ENCODE measurements at places on chromosomes 5 and 9.

DNA sequence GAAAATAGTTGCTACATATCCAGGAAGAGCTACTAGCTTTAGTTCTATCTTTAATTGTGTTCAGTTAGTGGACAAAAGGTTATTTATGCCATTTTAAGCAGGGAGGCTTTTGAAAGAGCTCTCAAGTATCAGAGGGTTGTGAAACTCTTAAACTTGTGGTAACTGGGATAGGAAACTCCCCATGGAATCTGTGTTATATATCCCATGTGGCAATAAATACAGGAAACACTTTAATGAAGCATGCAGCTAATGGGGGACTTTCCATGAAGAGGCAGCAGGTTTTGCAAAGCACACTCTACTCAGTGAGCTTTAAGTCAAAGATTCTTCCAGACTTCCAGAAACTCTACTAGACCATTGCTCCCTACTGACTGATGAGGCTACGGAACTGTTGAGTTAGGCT, 805.0 kb upstream of the C9orf72 start:
- H3K27ac ChIP-seq = no peak overlapping the region
- DNase-seq = no peak
- no peaks in the 10 kb centered on the region for H3K4me1 ChIP-seq
- H3K4me3 ChIP-seq = no peak overlapping the region
- no peaks in the 10 kb centered on the region for H3K27me3 ChIP-seq
- H3K36me3 ChIP-seq = no peaks in the 10 kb centered on the region

- no peak overlapping the region for H3K4me3 ChIP-seq
Measured at GRCh38 chr9:97990259-97990658, 7.1 kb downstream of the ANP32B start.

DNA sequence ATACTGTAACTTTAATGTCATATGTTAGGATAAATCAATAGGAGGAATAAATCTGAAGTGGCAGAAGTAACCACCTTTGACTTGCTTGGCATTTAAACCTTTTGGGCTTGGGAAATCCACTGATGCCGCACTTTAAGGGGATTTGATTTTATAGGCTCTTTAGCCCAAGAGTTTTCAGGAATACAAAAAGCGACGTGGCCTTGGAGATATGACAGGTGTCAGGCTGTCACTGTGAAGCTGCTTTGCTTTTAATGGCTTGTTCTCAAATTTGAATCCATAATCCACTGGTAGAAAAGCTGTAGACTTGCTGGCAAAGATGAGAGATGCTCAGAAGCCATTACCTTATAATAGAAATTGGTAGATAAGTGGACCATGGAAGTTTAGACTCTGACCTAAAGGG, 71.6 kb downstream of the GABRG2 start:
- DNase-seq = no peak
- H3K27me3 ChIP-seq = no peaks in the 10 kb centered on the region
- H3K4me3 ChIP-seq = no peak overlapping the region

GRCh38 chr5:141234109-141234667, 11.0 kb upstream of the PCDHB15 start:
- DNase-seq = no peak
- H3K27me3 ChIP-seq = no peaks in the 10 kb centered on the region
- no peaks in the 10 kb centered on the region for H3K4me1 ChIP-seq
- H3K36me3 ChIP-seq = no peaks in the 10 kb centered on the region
- no peak overlapping the region for H3K27ac ChIP-seq

DNA sequence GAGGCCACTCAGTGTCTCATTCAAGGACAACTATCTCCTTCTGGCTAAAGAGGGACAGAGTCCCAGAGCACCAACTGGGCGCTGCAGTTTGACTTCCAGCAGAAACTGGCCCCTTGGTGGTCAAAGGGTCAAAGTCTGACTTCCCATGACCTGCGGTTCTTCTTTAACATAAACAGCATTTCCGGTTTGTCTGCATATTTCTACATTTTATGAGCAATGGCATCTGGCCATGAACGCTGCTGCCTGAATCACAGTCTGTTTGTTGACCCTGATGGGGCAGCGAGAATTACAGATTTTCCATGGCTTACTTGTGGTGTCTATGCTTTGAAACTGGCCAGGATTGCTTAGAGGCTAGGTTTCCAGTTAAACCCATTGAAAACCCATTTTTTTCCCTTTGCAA, 1.3 kb downstream of the TNFSF15 start:
- no peak overlapping the region for H3K27ac ChIP-seq
- H3K4me1 ChIP-seq = no peaks in the 10 kb centered on the region
- no peaks in the 10 kb centered on the region for H3K27me3 ChIP-seq
- H3K36me3 ChIP-seq = no peaks in the 10 kb centered on the region
- DNase-seq = no peak

DNA sequence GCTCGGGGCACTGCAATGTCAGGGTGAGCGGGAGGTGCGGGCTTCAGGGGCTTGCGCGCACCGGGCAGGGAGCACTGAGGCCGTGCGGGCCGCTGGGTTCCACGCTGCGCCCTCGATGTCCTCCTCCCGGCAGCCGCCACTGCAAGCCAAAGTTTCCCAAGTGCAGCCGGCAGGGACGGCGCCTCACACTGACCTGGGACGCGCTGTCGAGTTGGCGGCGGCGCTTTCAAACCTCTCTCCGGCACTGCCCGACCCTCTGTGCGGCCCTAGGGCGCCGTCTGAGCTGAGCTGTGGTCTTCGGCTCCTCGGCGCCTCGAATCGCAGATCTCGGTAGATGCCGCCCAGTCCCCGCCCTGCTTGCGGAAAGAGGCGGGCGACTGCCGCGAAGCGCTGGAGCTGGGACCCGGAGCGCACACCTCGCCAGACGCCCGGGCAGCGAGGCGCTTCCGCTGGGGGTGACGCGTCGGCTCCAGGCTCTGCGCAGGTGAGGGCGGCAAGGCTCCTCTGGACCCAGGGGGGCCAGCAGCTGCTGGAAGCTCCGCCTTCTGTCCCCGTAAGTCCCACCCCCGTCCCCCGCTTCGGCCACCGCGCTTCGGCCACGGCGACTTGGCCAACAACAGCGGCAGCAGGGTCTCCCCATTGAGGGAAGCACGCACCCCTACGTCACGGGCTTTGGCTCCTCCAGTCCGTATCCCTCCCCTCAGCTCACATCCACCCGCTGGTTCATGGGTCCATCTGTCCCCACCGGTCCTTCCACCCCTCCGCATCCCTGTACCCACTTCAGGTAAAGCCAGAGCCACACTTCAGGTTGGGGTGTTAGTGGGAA, at the start of gene ANKRD34B:
TSS of gene ANKRD34B (minus strand) at position 320 of the 826 bp plus-strand sequence. CDS start 10,261 bp downstream, outside the sequence.
- peaks cover 9% of the 10 kb centered on the region for H3K4me1 ChIP-seq
- no peak within 1 kb of the TSS for H3K27ac ChIP-seq
- no peaks in the 10 kb centered on the region for H3K36me3 ChIP-seq
- peak within 1 kb of the TSS; percentile 30 for H3K4me3 ChIP-seq
- no peak for DNase-seq
- H3K27me3 ChIP-seq = peaks cover 31% of the 10 kb centered on the region

DNA sequence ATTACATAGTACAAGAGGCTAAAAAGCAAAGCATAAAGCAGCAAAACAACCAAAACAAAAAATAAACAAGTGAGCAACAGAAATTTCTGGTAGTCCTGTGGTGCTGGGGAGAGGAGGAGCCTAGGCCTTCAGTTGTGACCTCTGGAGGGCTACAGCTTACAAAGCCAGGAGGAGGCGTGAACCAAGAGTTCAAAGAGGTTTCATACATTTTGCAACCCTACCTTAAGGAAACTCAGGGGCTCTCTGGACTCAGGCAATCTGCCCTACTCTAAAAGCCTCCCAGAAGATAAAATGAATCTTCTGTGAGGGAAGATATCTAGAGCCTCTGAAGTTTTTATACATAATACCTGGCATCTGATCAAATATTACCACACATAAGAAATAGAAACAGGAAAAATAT, 187.4 kb downstream of the AGTPBP1 start:
- H3K4me3 ChIP-seq = no peak overlapping the region
- no peaks in the 10 kb centered on the region for H3K4me1 ChIP-seq
- no peak for DNase-seq
- H3K36me3 ChIP-seq = no peaks in the 10 kb centered on the region
- no peak overlapping the region for H3K27ac ChIP-seq
- H3K27me3 ChIP-seq = no peaks in the 10 kb centered on the region

- peak; percentile 62 for DNase-seq
- H3K36me3 ChIP-seq = peaks cover 5% of the 10 kb centered on the region
- H3K27me3 ChIP-seq = no peaks in the 10 kb centered on the region
- H3K4me1 ChIP-seq = peaks cover 13% of the 10 kb centered on the region
- H3K4me3 ChIP-seq = no peak overlapping the region
Measured at GRCh38 chr9:134163371-134164196, 780 bp downstream of the RNU6ATAC start.

GRCh38 chr9:69027355-69028097, 8.0 kb upstream of the FXN start:
- H3K27ac ChIP-seq = no peak overlapping the region
- DNase-seq = no peak
- no peaks in the 10 kb centered on the region for H3K4me1 ChIP-seq
- H3K27me3 ChIP-seq = no peaks in the 10 kb centered on the region
- H3K4me3 ChIP-seq = no peak overlapping the region
- no peaks in the 10 kb centered on the region for H3K36me3 ChIP-seq

DNA sequence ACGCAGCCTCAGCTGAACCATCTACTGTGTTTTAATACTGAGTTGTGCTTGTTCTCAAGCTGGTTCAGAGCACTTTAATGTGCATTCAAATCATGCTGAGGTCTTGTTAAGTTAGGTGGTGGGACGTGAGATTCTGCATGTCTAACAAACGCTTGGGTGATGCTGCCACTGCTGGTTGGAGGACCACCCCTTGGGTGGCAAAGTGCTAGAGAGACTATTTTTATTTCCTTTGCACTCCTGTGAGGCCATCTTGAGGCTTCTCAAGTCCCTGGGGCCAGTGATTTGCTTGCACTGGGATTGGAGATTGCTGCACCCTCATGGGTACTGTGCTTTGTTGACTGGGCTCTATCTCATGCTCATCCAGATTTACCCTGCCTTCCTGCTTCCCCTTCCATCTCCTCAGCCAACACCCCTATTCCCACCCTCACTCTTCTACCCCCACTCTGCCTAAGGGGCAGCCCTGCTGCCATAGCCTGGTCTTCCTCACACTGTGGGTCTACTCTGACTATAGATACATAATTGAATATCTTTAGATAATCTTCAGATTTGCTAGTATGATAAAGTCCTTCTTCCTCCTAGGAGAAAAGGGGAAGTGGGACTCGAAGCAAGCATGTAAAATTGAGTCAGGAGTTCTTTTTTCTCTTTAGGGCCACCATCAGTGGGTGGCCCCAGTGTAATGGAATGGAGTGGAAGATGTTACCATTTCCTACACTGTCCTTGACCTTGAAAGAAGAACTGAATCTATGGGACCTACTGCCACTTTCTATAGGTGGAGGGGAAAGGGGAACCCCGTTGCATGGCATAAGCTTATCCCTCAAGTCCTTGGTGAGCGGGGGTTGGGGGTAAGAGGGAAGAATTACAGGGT, 45.1 kb upstream of the SUB1 start:
- DNase-seq = no peak
- no peaks in the 10 kb centered on the region for H3K36me3 ChIP-seq
- no peaks in the 10 kb centered on the region for H3K4me1 ChIP-seq
- H3K4me3 ChIP-seq = no peak overlapping the region

- DNase-seq = no peak
- H3K4me3 ChIP-seq = no peak overlapping the region
- no peaks in the 10 kb centered on the region for H3K27me3 ChIP-seq
- no peaks in the 10 kb centered on the region for H3K4me1 ChIP-seq
- no peak overlapping the region for H3K27ac ChIP-seq
Measured at GRCh38 chr5:178386336-178386931, 153.8 kb upstream of the PHYKPL start.

- no peaks in the 10 kb centered on the region for H3K27me3 ChIP-seq
- no peak for DNase-seq
- no peaks in the 10 kb centered on the region for H3K36me3 ChIP-seq
- H3K27ac ChIP-seq = no peak overlapping the region
Measured at GRCh38 chr9:121898856-121899255, 194.3 kb downstream of the TTLL11 start.

DNA sequence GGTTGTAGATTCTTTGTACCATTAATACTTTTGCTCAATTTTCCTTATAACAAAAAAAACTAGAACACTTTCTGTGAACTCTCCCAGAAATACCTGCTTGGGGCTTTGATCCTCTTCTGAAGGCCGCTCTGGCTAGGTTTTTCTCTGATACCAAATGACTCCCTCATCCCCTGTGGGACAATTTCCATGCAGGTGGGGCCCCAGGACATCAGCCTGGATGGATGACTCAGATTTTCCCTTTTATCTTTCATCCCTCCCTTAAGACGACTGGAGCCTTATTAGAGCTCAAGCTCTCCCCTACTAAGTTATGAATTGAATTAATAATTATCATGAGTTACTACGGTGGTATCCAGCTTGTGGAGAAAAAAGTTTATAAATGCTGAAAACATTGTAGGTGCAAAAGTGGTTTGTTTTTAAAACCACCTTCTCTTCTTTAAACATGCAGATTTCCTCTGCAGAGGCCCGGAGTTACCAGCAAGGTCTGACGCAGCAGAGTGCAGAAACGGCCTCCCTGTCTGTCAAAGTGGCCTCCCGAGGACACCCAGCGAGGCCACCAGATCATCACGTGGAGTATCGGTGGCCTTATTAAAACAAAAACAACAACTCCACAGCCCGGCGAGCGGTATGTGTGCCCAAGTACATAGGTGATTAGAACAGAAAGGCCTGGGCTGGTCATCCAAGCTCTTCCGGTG, 50.8 kb upstream of the IRX4 start:
- no peak overlapping the region for H3K27ac ChIP-seq
- no peak for DNase-seq
- no peaks in the 10 kb centered on the region for H3K36me3 ChIP-seq
- no peak overlapping the region for H3K4me3 ChIP-seq
- H3K27me3 ChIP-seq = peaks cover 2% of the 10 kb centered on the region

- H3K36me3 ChIP-seq = peaks cover 43% of the 10 kb centered on the region
- H3K4me1 ChIP-seq = peaks cover under 1% of the 10 kb centered on the region
Measured at GRCh38 chr9:2065704-2066103, 50.6 kb downstream of the SMARCA2 start.

GRCh38 chr9:89095761-89096528, 82.7 kb downstream of the SHC3 start:
- H3K27ac ChIP-seq = no peak overlapping the region
- H3K4me1 ChIP-seq = no peaks in the 10 kb centered on the region
- no peak for DNase-seq
- H3K36me3 ChIP-seq = no peaks in the 10 kb centered on the region
- H3K27me3 ChIP-seq = no peaks in the 10 kb centered on the region

DNA sequence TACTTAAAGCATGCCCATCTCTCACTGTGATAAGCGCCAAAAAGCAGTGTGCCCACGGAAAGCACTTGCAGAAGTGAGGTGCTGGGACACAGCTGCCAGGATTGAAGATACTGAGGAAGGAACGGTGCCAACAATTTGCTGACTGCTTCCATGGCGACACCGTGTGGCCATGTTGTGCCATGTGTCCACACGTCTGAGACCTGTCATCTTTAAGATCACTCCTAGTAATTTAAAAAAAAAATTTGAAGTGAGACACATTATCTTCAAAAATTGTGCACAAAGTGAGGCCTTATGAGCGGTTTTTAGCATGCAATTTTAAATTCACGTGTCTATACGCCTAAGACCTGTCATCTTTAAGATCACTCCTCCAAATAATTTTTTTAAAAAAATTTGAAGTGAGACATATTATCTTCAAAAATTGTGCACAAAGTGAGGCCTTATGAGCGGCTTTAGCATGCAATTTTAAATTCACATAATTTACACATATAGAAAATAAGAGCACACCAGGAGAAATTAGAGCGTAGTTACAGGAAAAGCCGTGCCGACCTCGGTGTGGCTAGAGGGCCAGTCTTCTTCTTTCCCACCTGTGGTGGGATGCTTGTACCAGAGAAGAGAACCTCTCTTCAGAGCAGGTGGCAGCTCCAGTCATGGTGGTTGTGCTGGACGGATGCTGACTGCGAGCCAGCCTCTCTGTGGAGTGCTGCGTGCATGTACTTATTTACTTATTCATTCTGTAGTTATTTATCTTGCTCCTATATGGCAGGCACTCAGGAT, 21.4 kb upstream of the FLT4 start:
- no peak overlapping the region for H3K27ac ChIP-seq
- DNase-seq = peak; percentile 32
- H3K36me3 ChIP-seq = no peaks in the 10 kb centered on the region

All from heart left ventricle (tissue), 16 donors.